BJ (cell line): ENCODE measurements at places on chromosomes 7 and 10.

DNA sequence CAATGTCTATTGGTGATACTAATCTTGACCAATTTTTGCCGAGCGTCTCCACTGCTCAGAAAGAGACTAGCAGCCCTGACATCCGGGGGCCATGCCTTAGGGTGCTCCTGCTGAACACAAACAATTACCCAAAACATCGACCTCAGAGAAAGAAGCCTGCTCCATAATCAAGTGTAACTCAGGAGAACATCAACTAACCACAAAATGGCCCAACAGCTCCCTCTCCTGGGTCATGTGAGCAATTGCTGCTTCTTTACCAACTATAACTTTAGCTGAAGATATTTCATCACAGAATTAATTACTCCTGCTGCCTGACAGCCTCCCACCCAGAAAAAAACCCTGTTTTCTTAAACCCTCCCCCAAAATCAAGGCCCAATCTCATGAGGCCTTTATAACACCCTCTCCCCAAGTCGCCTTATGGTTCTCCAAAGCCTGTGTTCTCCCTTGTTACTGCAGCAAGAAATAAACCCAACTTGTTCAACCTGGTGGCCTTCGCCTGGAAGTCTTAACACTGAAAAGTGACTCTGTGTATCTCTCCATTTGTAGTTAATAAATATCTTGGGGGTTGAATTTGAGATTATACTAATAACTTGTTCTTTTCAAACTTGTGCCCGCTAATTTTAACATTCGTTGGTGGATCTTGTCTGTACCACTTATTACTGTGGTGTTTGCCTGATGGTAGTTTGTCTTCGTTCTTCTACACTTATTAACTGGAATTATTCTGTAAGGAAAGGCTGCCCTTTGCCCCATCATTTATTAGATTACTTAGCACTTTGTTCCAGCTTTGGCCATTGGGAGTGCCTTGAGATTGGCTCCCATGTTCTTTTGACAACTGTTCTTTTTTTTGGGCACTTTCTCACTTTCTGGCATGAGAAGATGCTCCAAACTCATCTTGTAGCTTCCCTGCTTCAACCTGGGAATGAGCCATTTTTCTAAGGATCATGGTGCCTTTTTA is 21.2 kb upstream of the RAMP3 start:
- peak; percentile 20 for DNase-seq

- no peak for DNase-seq
These were observed 32.6 kb downstream of the IMMP2L start for GRCh38 chr7:111529507-111530355.

DNA sequence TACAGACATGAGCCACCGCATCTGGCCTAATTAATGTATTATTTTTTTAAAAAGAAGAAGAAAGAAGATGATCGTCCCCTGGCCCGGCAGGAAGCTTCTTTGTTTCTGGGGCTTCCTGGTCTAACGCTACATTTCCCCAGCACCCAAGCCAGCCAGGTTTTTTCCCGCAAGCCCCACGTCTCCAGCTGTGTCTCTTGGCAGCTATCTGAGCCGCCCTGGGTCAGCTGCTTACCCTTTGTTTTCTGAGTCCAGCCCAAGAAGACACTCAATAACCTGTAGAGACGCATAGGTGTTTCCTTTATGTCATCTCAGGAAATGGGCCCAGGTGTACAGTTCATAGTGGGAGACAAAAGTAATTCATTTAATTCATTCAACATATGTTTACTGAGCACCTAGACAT is 110.2 kb downstream of the MTPAP start:
- no peak for DNase-seq

GRCh38 chr10:3668966-3669330 is 116.1 kb downstream of the KLF6 start:
- no peak for DNase-seq

DNA sequence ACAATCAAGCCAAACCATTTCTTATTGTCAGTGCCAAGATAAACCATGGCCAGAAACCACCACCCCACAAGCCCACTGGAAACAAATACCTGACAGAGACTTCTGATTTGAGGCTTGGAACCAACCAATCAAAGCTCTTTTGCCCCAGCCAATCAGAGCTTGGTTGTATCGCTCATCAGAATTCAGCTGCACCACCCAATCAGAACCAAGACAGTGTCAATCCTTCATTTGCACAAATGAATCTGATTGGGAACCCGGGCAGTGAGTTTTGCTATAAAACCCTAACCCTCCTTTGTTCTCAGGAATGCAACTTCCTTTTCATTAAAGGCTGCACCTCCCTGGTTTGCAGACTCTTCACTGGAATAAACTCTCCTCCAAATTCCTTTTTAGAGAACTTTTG is 87.4 kb downstream of the ELAPOR2 start:
- no peak for DNase-seq
